Testis (tissue), 5 donors: ENCODE measurements at places on chromosomes 4 and X. TPM values are rescaled to one million over a fixed set of nuclear protein-coding genes. Genes with fewer than 3 reads are reported as not detected.

DNA sequence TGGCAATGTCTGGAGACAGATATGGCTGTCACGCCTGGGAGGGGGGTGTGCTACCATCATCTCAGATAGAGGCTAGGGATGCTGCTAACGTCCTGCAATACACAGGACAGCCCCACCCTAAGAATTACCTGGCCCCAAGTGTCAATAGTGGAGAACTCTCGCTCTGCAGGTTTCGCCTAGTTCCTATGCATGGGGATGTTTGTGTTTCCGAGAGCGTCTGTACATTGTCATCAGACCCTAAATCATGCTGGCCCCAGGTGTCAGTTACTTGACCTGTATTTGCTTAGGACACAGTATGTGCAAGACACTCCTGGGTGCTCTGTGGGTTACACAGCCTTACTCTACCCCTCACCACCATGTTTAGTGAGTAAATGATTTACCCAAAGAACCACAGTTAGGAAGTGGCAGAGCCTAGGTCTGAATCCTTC lies 90.8 kb downstream of the AFF1 start:
- no peak for DNase-seq

Gene MAGEB10
- 4.5 TPM for total RNA-seq

DNA sequence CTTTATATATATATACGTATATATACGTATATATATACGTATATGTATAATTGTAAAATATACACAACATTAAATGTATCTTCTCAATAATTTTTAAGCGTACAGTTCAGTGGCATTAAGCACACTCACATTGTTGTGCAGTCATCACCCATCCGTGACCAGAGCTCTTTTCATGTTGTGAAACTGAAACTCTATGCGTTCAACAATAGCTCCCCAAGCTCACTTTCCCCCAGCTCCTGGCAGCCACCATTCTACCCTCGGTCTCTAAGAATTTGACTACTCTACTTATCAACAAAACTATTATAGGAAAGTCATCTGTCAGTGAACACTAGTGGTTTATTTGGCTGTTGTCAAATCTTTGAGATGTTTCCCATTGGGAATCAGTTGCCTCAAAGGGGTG lies 621.8 kb upstream of the GALNT7 start:
- DNase-seq: no peak

- no peak for DNase-seq
These were observed 198.2 kb upstream of the LDB2 start for GRCh38 chr4:17096692-17097091.

GRCh38 chr4:132956962-132957361 lies 192.1 kb upstream of the PCDH10 start:
- no peak for DNase-seq

Gene DAPP1
- total RNA-seq: 1.1 TPM
